ENCODE measurements at places on chromosomes 5 and 9.

- no peak for DNase-seq
These were observed 280.4 kb downstream of the CDH9 start for GRCh38 chr5:26757941-26758340.

GRCh38 chr5:80754900-80755299 is 100.1 kb upstream of the DHFR start:
- DNase-seq: no peak

DNA sequence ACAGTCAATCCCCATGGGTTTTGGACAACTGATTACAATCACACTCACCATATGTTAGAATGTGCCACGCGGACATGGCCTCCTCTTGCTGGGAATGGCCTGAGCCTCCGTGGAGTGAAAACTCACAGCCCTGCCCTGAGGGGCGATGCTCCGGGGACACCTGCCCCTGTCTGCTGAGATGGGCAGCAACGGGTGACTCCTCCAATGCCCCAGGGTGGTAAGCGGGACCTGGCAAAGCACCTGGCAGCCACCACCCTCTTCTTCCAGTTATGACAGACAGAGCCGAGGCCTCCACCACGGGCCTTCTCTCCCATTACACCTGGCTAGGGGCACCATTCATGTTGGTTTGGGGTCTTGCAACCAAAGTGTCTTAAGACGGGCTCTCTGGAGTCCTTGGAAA is 94.9 kb upstream of the COL5A1 start:
- no peak for DNase-seq

DNA sequence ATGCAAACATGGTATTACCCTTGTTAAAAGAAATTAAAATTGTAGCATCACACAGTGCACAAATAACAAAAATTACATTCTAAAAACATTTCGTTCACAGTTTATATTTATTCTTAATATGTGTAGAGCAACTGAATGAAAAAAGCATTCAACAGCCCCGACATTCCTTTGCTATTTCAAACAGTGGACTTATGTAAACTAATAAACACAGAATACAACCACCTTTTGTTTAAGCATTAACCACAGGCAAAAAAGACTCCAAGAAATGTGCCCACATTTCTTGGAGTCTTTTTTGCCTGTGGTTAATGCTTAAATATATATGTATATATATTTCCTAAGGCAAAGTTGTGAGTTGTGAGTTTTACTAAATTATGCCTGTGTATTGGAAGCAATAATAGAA is 532.5 kb upstream of the DAP start:
- DNase-seq: no peak

DNA sequence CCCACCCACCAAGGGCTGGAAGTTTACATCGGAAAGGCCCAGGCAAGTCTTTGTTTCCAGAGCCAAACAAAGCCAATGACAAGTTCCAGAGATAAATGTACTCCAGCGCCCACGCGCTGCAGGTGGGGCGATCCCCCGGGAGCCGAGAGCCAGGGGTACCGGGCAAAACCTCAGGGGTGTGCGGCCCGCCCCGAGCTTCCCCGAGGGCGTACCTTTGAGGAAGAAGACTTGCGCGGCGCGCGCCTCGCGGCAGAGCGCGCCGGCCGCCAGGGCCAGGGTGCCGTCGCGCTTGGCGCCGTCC is 671 bp downstream of the DUSP1 start:
- no peak for DNase-seq

- DNase-seq: no peak
These were observed 109.7 kb downstream of the F2RL2 start for GRCh38 chr5:76513476-76513875.

DNA sequence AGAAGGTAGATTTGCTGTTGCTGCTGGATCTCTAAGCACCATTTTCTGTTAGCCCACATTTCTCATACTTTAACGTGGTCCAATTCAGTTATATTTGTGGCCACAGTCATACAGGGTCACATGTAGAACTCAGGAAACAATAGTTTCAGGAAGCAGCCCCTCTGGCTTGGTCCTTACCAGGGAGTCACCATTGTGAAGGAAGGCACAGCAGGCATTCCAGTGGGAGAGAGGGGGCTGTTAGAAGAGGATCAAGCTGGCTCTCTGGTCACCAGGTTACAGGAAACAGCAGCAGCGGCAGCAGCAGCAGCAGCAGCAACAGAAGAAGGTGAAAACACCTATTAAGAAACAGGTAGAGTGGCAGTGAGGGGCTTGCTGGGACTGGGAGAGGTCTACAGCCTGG is 14.5 kb downstream of the C9orf43 start:
- no peak for DNase-seq

Measured in GM18507 (cell line).